ENCODE measurements at places on chromosomes 7 and 10.

- no peak for DNase-seq
These were observed 219.7 kb upstream of the ZMIZ1 start for GRCh38 chr10:78849115-78849514.

GRCh38 chr10:96906864-96907263 lies 74.8 kb downstream of the LCOR start:
- DNase-seq, result no peak

GRCh38 chr7:16136896-16137295 lies 284.4 kb downstream of the CRPPA start:
- DNase-seq, result no peak

- no peak for DNase-seq
These were observed 317.4 kb downstream of the EXOC4 start for GRCh38 chr7:133570321-133570720.

GRCh38 chr10:101901340-101901739 lies 57.7 kb upstream of the KCNIP2 start:
- no peak for DNase-seq

DNA sequence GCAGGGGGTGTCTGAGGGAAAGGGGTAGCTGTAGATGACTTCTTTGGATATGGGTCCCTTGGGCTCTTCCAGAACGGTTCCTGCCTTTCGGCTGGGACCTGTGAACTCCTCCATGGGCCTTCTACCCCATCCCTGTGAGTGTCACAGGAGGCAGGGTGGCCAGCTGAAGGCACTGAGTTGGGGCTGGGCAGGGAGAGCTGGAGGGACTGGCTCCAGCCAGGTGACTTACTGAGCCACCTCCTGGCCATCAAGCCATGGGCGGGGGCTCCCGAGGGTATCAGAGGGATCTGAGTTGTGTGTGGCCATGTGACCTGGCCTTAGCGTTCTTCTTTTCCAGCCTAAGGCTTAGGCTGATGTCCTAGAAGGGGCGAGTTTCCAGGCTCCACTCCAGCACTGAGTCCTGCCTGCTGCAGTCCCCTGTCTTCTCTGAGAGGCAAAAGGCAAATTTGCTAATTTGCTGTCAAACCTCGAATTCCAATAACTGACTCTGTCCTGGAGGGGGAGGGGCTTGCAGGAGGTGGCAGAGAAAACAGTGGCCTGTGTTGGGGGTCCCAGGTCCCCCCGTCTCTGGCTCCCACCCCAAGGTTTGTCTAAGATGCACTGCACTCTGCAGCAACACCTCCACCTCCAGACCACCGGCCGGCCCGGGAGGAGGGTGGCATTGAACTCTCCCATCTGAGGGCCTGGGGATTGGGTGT lies 27.2 kb downstream of the ADCYAP1R1 start:
- DNase-seq, result no peak

DNA sequence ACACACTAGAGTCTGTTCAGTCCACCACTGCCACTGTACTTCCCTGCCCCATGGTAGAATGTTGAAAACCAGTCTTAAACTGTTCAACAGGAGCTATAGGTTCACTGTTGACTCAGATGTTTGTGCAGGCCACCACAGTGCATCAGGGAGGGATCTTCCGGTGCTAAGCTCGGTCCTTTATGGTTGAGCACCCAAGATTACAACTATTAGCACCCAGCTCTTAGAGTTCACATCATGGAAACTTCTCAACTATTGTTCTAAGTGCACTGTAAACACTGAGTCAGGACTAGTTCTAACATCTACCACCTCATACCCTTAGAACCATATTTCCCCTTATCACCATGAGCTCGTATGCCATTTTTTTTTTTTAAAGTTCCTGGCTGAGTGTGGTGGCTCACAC lies 97.1 kb upstream of the MXI1 start:
- no peak for DNase-seq

DNA sequence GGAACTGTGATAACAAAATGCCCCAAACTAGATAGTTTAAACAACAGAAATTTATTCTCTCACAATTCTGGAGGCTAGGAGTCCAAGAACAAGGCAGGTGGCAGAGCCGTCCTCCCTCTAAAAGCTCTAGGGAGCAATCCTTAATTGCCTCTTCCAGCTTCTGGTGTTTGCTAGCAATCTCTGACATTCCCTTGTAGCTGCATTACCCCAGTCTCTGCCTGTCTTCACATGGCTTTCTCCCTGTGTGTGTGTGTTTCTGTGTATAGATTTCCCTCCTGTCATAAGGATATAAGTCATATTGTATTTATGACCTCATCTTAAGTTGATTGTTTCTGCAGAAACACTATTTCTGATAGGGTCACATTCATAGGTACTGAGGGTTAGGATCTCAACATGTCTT lies 177.5 kb downstream of the WNT2 start:
- no peak for DNase-seq

- DNase-seq, result no peak
These were observed 179.2 kb upstream of the BET1 start for GRCh38 chr7:94183289-94183749.

DNA sequence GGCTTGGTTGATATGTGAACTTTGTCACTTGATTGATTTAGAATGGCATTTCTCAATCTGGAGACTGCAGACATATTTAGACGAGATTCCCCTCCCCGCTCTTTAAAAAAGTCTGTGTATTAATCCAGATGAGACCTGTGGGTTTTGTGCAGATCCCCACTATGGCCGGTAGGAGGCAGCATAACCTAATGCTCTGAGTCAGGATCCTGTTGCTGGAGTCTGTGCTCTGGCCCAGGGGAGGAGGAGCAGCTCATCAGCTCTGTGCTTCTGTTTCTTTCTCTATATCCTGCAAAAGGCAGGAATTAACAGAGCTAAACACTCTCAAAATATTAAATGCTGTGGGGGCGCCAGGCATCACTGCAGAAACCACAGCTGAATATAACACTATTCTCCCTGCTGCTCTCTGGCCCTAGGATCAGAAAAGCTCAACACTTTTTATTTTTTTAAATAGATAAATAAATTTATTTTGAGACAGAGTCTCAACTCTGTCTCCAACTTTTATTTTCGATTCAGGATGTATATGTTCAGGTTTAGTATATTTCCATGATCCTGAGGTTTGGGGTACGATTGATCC lies 23.9 kb upstream of the SEPHS1 start:
- DNase-seq, result peak; percentile 38

DNA sequence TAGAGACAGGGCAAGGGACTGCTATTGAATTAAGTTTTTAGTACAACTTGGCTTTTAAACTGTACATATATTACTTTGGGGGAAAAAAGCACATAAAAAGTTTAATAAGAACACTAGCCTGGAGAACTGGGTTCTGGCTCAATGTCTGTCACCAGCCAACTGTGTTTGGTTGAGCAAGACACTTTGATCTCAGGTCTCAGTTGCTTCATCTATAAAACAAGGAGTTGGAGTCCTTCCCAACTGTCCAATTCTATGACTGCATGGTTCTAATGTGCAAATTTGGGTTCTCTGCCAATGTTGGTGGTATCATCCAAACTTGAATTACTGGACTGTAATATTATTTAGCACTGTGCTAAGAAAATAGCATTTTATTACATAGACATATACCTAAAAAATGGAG lies 50.3 kb downstream of the ATXN7L1 start:
- DNase-seq, result no peak

DNA sequence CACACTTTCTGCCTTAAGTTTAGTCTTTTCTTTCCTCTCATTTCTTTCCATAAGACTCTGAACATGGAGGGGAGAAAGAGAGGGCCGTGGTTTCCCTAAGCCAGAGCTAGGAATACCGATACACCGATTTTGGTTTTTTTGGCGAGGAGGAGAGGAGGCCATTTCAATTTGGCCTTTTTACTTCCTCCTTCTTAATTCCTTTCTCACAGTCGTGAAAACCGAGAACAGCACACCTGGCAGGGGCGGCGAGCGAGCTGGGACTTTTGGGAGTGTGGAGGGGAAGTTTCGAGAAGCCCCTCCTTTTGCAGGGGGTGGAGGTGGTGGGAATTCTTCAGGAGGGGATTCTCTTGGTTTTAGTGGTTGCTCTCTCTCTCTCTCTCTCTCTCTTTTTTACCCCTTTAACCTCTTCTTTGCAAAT lies 6.2 kb downstream of the GATA3 start:
- no peak for DNase-seq

GRCh38 chr10:24007359-24007758 lies 201.6 kb upstream of the KIAA1217 start:
- DNase-seq, result no peak

DNA sequence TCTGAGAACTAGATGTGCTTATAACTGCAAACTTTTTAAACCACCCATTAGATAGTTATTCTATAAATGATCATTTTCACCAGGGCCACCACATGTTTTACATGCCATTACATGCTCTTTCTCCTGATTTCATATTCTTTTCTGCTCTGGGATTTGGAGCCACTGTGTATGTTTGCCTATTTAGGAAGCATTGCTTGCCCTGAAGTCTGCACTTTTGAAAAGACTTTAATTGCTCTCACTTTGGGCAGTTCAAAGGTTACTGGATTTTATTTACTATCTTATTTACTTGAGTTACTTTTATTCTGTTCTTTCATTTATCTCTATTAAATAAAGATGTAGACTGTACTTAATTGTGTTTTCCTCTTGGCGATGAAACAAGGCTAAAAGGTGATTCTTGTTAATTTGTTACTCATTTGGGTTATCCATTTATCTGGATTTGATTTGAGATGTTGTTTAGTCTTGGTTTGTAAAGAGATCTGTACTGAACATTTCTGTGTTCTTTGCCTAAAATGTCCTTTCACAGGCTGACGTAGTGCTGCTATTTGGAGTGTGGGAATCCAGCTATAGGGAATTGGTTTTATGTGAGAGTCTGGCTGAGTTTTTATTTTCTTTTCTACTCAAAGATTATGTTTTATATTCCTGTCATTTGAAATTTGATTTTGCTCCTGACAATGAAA lies 88.8 kb downstream of the SUGCT start:
- no peak for DNase-seq

DNA sequence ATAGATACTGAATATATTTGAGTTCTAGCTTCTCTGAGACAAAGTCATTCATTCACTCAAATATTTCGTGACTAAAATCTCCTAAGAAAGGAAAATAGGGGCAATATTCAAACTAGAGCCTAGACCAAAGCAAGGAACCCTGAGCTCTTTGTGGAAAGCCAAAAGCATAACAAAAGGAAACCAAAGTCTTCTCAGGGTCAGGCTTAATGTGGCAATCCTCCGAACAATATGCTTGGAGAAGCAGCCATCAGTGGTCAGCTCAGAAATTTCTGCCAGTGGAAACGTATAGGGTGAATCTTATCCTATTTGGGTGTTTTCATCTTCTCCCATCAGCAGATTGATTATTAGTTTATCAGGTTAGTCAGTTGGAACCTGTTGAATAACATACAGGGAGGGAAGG lies 151.3 kb upstream of the SLC13A1 start:
- DNase-seq, result no peak

- DNase-seq, result no peak
These were observed 458 bp downstream of the COX15 start for GRCh38 chr10:99731306-99732032.

DNA sequence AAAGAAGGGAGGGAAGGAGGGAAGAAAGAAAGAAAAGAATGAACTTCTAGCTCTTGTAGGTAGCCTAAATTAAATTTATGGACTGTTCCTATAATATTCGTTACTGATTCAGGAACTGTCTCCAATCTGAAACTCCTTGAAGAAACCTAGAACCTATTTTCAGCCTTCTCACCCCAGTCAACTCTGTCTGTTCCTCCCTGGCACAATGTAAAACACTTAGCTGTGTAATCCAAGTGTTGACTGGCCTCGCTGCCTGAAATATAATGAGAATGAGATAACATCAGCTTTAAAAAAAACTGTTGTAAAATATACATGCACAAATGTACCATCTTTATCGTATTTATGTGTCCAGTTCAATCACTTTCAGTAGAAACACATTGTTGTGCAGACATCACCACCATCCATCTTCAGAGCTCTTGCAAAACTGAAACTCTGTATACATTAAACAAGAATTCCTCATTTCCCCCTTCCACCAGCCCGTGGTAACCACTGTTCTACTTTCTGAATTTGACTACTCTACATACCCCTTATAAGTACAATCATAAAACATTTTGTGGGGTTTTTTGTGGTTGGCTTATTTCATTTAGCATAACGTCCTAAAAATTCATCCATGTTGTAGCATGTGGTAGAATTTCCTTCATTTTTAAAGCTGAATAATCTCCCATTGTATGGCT lies 6.3 kb upstream of the C7orf33 start:
- DNase-seq, result no peak

- DNase-seq, result no peak
These were observed 248.7 kb downstream of the CAMK1D start for GRCh38 chr10:12597788-12598765.

DNA sequence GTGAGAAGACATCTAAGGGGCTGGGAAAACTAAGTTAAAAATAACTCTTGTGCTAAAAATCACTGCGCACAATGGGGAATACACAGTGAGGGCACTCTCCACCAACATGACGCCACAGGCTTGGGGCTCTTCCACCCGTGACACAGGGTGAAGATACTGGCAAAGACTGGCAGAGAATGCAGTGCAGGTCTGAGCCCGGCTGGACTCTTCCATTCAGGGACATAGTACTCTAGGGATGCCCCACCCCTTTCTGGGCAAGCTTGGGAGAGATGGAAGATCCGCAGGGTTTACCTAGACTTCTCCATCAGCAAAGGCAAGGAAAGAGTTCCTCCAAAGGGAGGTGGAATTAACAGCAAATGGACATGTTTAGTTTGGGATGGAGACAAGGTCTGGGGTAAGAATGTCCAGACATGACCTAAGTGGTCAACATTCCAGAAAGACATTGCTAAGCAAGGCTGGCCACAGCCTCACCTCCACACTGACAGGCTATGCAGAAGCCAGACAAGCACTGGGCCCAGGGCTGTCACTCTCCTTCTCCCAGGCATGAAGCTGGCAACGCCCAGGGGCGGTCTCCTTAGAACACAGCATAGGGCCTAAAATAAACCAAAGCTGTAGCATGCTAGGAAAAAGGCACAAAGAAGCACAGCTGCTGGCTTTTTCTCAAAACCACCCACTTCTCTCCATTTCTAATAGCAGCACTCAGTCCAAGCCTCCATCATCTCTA lies 28.1 kb downstream of the XPNPEP1 start:
- no peak for DNase-seq

GRCh38 chr10:88385601-88386203 lies 197.4 kb downstream of the RNLS start:
- peak; percentile 38 for DNase-seq

DNA sequence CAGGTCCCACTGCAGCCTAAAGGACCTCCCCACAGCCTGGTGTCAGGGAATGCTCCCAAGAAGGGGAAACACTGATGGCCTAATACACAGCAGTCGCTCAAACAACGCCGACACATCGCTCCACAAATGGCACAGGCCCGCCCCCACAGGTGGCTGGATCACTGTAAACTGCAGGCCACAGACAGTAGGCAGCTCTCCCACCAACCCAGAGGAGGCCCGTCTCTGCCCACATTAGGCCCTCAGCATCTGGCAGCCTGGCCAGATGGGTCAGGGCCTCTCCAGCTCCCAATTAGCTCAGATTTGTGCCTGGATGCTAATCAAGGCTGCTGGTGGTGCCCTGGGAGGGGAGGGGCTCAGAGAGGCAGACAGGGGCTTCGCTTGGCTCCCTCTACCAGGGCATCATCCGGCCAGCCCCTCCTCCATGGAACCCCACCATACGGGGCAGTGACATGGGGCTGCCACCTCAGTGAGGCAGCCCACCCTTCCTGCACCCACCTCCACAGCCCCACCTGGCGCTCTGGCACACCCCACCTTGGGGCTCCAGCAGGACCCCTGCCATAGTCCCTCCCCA lies 42.7 kb downstream of the CAMK2B start:
- no peak for DNase-seq

Data from stimulated activated CD4-positive, alpha-beta T cell treated with anti-CD3 and anti-CD28 coated beads, TNF-alpha, amount 100 ng/mL, for 24 hours (primary cell).